GM19239 (cell line): ENCODE measurements at places on chromosomes 13 and 19.

GRCh38 chr13:97441368-97441767, 7.4 kb downstream of the RAP2A start:
- DNase-seq, result no peak

DNA sequence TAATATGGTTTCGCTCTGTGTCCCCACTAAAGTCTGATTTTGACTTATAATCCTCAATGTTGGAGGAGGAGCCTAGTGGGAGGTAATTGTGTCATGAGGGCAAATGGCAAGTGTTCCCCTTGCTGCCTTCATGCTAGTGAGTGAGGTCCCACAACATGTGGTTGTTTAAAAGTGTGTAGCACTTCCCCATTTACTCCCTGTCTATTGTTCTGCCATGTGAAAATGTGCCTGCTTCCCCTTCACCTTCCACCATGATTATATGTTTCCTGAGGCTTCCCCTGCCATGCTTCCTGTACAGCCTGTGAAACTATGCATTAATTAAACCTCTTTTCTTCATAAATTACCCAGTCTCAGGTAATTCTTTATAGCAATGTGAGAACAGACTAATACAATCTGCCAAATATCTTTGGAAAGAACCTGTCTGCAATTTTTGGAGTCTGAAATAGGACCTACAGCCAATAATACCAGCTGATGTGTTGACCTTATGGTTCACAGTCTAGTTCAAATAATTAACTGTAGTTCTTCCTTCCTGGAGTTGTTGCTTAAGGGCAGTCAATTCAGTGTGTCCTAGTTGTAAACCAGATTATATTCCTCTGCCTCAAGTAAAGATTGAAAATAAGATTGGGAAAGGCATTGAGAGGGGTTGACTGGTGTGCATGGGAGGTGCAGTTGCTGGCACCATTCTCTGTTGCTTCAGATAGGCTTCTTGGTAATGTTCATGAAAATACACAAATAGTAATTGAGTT, 1442.9 kb downstream of the SLITRK1 start:
- no peak for DNase-seq

DNA sequence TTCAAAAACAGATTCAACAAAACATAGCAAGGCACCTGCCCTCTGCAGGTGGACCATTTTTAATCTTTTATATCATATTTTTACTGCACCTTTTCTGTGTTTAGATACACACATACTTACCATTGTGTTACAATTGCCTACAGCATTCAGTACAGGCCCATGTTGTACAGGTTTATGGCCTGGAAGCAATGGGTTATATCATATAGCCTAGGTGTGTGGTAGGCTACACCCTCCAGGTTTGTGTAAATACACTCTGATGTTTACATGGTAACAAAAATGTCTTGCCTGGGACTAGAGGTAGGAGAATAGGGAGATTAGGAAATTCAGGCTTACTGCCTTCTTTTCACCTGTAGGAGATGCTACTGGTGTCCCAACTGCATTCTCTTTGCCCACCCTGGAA, 8.2 kb upstream of the UBAC2 start:
- no peak for DNase-seq

GRCh38 chr19:43784981-43785808, 4.4 kb upstream of the KCNN4 start:
- no peak for DNase-seq

DNA sequence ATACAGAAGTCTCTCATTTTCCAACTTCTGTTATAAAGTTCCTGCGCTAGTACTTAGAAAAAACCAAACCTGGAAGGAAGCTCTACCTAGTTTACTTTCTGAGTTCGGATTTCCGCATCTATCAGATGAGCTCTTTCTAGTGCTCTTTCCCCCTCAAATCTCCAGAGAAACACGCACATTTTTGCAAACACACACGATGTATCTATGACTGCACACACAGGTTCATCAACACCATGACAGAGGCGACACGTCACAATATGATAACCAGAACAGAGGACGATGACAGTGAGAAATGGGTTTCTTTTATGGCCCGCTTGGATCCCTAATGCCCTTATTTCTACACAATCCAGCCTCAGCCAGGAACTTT, 629 bp upstream of the LRRC63 start:
- no peak for DNase-seq

DNA sequence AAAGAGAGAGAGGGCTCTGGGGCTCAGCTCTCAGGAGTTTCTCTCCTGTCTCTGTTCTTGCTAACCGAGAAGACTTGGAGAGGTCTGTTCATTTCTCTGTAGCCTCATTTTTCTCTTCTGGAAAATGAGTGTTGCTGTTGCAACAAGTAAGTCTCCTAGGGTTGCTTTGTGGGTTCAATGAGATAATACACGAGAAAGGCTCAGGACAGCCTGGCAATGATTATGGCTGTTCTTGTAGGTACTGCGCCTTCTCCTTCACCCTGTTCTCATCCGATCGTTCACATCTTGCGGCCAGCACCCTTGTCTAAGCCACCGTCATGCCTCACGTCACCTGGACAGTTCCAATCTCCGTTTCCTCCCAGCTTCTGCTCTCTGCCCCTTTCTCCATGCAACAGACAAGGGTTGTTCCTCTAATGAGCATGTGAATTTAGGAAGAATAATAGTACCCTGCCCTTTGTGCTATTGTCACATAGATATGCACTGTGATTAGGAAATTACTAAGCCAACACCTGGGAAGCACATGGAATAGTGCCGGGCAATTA, 4.2 kb downstream of the C5AR1 start:
- DNase-seq, result no peak

GRCh38 chr13:42581427-42581826, 7.5 kb downstream of the TNFSF11 start:
- DNase-seq, result no peak

- DNase-seq, result no peak
Observed at GRCh38 chr13:40613914-40614313, 52.5 kb downstream of the FOXO1 start.

GRCh38 chr13:25276748-25277147, 10.5 kb downstream of the MTMR6 start:
- no peak for DNase-seq

- no peak for DNase-seq
Observed at GRCh38 chr13:98026457-98026857, 73.0 kb downstream of the IPO5 start.

DNA sequence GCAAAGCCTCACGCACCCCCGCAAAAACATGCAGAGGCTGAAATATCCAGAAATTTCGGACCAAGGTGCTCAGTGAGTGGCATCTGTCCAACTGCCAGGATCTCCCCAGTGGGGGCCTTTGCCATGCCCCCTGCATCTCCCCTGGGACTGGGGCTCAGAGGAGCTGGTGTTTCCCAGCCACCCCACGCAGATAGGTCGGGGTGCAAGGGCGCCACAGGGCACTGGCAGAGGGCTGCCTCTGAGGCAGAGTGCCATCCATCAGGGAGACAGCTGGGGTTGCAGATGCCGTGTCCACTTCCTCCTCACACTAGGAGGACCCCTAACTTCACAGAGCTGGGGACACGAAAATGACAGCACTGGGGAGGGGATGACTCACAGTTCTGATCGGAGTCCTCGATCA, 26.3 kb downstream of the IZUMO4 start:
- no peak for DNase-seq

- no peak for DNase-seq
Observed at GRCh38 chr13:80306337-80306972, 34.5 kb downstream of the SPRY2 start.

- DNase-seq, result no peak
Observed at GRCh38 chr19:11479898-11480714, 740 bp downstream of the ELAVL3 start.

DNA sequence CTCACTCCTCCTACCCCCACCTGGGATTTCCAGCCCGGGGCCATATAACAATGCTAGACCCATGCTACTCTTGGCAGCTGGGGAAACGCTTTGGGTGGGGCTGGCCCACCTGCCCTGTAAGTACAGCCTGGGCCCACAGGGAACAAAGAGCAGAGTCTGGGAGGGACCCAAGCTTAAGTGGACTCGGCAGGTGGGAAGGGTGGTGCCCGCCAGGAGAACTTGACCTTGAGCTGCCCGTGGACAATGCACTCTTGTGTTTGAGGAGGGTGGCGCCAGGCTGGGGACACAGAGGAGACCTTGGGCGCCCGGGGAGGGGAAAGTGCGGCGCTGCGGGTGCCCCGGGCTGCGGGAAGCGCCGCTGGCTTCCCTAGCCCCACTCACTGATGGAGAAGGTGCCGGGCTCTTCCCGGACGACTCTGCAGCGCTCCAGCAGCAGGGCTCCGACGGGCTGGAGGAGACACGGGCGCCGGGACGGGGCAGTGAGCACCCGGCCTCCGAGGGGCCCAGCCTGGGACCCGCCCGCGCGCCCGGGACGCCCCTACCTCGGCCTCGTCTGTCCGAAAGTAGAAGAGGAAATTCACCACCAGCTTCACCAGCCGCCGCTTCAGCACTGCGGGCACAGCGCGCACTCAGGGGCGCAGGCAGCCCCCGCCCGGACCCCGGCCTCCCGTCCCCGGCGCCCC, 607 bp downstream of the PLEKHJ1 start:
- DNase-seq, result no peak

DNA sequence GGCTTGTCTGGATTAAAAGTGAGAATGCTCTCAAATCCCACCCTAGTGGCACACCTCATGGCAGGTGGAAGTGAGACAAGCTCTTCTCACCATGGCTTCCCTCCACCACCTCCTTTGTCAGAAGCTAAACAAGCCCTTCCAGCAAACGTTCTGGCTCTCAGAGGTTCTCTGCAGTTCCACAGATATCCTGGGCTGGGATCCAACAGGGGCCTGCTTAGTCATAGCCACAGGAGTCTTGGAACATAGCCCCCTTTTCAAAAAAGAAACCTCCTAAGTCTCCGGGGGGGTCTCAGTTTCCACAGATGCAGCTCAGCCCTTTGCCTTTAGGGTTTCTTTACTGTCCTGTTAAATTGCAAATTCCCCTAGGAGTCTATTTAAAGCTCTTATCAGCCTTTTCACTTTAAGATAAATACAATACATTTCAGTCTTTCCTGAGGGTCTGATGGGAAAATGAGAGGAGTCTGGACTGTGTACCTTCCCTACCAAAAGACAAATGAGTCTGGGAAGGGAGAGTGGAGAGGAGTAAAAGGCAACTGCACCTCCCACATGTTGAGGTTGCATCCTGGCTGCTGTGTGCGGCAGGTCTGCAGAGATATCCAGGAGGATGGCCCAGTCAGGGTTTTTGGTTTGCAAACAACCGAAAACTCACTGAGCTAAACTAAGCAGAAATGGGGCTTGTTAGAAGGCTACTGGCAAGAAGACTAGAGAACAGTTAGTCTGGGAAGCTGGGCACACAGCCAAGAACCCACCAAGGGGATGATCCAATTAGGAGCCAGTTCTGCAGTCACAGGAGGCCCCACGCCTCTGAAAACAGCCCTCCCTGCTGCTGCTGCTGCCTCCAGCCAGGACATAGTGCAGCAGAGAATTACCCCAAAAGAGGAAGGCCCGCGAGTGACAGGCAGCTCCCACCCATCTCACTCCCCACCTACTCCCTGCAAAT, 41.4 kb upstream of the SERP2 start:
- no peak for DNase-seq

DNA sequence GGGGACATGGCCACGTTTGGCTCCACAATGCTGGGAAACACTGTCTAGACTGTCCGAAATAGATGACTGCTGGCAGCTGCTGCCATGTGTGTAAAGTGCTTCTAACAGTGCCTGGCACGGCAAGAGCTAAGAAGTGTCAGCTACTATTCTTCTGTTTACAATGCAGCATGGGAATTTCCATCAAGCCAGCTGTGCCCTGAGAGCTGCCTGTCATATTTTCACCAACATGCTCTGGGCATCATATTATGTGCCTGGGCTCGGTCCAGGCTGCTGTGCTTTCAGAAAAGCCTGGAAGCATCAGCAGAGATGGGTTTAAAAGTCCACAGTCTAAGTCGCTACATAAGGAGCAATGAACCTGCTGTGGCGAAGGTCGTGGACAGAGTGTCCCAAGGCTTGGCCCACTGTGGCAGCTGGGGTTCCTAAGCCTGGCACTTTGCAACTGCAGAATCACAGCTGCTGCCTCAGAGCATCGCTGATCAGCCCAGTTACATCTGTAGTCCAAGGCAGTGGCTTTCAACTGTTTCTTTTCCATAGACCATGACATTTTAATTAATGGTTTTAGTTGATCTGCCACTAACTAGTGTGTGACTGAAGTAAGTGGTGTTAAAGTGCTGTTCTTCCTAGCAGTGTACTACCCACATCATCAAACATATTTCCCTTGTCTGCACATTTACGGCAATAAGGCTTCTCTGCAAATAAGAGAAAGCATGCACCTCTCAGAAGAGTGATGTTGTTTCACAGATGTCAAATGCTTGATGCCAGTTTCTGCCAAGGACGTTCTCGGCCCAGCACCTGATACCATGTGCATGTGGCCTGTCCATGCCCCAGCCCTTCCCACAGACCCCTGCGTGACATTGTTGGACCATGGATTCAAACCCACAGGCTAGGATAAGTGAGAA, 95.7 kb upstream of the C1QTNF9B start:
- DNase-seq, result no peak

DNA sequence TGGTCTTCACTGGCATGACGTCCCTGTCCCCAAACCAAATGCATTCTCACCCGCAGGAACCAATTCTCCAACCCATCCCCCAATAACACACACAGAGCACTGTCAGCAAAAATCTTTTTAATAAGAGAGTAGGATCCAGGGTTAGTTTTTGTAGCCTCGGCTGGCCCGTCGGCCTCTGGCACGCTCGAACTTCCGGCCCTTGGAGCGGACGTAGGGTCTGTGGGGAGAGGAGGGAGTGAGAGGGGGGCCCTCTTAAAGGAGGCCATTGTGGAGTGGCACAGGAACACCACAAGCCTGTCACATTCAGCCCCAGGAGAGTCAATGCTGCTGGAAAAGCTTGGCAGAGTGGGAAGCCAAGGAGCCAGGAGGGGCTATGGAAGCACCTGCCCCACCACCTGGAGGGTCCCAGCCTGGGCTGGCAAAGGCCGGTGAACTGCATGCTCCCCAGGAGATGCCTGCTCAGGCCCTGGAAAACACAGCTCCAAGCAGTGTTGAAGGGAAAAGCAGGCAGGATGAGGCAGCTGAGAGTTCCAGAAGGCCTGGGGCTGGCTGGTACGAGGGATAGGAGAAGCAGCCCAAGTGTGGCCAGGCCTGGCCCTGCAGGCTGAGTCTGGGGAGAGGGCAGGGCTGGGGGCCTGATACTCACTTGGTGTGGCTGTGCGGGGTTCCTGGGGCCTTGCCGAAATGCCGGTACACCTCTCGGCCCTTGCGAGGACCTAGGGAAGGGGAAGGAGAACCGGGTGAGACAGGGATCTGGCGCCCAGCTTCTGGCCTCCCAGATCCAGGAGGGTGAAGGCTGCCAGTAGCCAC, 560 bp upstream of the FAM83E start:
- DNase-seq, result no peak

- DNase-seq, result no peak
Observed at GRCh38 chr19:46124638-46125115, at the start of gene IGFL3. Gene IGFL3, minus strand, starts transcription at chr19:46124688. Its CDS starts 39 bp downstream, at chr19:46124649.
